Melanocyte of skin (primary cell): ENCODE measurements at places on chromosomes 2 and 18. TPM values are rescaled to one million over a fixed set of nuclear protein-coding genes. Genes with fewer than 3 reads are reported as not detected.

The CXCR1 gene
- not detected in 2 replicates for total RNA-seq

The KYNU gene
- 157 and 177 TPM in 2 replicates for total RNA-seq

The SERPINB13 gene
- total RNA-seq = not detected in 2 replicates

The CPO gene
- total RNA-seq = 0.34 and 0.36 TPM in 2 replicates

The FBXO15 gene
- 0.73 and 1.4 TPM in 2 replicates for total RNA-seq

The LYPD1 gene
- 122 and 204 TPM in 2 replicates for total RNA-seq
